ENCODE measurements at places on chromosomes 2 and 18.

DNA sequence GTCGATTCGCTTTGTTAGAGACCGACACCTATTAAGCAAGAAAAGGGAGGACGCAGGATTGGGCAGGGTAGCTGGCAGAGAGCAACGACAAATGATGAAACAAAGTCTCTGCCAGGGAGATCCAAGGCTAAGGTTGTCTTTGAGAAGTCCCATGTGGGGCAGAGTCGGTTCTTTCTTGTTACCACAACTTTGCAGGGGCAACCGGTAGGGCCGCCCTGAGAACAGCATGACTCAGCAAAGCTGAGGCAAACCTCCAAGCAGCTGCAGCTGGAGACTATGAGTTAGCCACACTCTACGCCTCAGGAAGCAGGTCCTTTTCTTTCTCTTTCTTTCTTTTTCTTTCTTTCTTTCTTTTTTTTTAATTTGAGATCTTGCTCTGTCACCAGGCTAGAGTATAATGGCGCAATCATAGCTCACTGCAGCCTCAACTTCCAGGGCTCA is 452.3 kb upstream of the ID2 start:
- DNase-seq: peak; percentile 87

GRCh38 chr2:85920810-85921545 is 32.2 kb upstream of the ST3GAL5 start:
- peak; percentile 34 for DNase-seq

DNA sequence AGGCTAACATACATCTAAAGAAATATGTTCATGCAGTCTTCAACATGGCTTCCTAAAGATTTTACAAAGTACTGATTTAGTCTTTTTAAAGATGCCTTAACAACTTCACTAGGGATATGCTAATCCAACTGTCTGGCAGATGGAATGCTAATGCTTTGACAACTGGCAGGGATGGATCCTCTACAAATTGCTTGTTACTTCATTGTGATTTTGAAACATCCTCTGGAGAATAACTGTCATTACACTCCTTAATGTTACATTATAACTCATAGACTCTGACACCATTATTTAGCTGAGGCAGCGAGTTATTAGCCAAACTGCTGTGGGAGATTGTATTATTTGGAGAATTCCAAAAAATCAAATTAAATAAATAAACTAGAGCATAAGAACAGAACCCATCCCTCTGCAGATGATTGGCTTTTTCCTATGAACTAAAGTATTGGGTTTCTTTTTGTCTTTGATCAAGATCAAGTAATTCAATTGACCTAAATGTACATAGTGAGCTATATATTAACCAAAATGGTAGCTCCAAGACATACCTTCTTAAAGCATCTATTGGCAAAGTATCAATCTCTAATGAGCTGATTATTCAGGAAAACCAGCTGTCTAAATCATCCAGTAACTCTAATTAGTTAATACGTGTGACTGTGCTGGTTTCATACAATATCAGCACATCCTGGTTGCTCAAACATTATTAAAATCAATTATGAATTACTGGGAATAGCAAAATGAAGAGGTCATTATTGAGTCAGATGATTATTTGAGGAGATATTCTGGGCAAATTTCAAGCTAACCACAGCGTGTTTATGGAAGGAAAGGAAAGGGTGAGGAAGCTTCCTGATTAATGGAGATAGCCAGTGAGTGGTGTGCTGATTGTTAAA is 321.3 kb upstream of the TFPI start:
- DNase-seq: peak; percentile 17

- DNase-seq: no peak
Measured at GRCh38 chr2:94769733-94770132, 101.5 kb upstream of the TEKT4 start.

DNA sequence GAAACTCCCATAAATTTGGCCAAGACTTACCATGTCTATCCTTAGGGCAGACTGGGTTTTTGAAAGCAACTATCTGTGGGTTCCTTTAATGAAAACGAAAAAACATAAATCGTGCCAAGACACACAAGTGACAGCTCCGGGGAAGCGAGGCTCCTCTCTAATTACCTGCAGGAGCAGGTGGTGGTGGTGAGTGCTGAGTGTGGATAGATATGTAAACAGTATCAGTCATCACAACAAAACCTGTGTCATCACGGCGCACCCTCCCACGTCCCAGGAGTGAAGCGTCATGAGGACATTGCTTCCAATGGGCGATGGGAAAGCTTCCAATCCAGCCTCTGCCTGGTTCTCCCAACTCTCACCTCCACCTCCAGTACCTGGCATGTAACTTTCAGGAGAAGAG is 31.3 kb downstream of the ACKR3 start:
- DNase-seq: no peak

DNA sequence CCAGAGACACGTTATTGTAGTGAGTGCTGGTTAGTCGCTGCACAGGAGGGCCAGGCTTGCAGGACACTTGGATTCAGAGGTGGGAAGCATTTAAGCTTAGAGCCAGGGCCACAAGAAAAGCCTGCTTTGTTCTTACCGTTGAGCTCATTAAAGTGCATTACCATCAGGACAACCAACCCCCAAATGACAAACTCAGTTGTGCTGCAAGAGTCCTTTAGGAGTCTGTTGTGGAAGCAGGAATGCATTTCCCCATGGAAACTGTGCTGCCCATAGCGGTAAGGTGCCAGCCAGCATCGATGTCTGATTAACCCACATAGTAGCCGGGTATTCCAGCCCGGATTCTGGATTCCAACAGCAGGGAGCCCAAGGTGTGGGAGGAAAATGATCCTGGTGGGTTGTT is 23.4 kb upstream of the REEP1 start:
- DNase-seq: no peak

- no peak for DNase-seq
Measured at GRCh38 chr2:103166456-103167324, 404.9 kb downstream of the TMEM182 start.

GRCh38 chr2:57598551-57598950 is 448.1 kb upstream of the VRK2 start:
- no peak for DNase-seq

DNA sequence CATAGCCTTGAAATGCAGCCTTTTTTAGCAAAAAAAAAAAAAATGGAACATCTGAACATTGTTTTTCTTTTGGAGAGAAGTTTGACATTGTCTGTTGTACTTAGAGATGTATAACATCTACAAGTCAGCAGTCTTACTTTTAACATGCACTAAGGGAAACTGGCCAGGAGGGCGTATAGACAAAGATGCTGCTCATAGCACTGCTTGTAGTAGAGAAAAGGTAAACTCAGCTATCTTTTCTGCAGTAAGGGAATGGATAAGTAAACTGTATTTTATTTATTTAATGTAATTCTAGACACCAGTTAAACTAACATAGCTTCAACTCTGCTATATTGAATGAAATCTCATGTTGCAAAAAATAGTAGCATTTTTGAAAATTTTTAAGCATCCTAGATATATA is 489.6 kb downstream of the PTPRM start:
- DNase-seq: no peak

GRCh38 chr18:69326094-69326493 is 74.6 kb upstream of the DOK6 start:
- DNase-seq: no peak

GRCh38 chr2:127421116-127421800 is 3.0 kb downstream of the PROC start:
- DNase-seq: no peak

DNA sequence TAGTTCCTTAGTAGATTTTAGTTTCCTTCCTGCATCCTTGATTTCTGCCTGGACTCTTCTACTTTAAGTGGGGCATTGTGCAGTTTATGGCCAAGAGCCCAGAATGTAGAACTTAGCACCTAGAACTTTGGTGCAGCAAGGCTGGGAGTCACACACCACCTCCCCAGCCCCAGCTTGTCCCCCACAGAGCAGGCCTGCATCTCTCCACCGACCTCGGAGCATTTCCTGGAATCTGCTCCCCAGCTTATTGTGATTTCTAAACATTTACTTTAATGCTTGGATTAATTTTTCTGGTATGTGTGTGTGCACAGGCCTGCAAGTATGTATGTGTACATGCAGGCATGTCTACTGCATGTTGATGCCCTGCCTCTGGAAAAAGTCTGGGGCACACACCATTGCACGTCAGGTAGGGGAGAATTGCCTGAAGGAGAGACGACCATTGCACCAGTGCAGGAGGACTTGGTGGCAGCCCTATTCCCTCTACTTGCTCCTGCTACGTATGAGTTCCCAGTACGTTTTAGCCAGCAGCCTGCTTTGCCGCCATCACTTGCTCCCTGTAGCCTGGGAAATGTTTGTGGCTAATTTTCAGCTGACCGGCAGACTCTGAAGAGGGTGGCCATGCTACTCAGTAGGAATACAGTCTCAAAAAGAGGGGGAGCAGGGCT is 419.9 kb upstream of the HS6ST1 start:
- no peak for DNase-seq

DNA sequence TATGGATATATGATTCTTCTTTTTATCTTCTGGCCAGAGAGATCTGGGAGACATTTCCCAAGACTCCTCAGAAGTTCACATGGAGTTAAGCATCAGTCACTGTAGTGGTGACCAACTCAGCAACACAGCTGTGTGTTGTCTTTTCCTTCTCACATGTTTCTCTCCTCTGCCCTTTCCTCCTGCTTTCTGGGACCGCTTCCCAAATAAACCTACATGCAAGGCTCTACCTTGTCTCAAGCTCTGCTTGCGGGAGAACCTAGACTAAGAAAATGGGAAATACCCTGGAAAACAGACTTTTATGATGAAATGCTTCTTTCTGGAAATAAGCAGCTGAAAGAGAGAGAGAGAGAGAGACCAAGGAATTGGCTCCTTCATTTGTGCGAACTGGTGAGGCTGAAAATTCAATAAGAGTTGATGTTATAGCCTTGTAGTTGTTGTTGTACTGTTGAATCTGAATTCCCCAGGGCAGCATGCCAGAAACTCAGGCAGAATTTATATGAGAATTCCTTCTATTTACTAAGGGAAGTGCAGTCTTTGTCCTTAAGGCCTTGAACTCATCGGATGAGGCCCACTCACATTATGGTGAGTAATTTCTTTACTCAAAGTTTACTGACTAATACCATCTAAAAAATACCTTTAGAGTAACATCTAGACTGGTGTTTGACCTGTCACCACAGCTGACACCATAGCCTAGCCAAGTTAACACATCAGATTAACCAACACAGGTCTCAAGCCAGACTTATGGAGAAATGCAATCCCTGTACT is 22.7 kb upstream of the DSC1 start:
- DNase-seq: no peak

GRCh38 chr2:16817305-16818202 is 151.9 kb upstream of the CYRIA start:
- DNase-seq: no peak

- no peak for DNase-seq
Measured at GRCh38 chr2:230429513-230429912, 13.5 kb downstream of the SP100 start.

DNA sequence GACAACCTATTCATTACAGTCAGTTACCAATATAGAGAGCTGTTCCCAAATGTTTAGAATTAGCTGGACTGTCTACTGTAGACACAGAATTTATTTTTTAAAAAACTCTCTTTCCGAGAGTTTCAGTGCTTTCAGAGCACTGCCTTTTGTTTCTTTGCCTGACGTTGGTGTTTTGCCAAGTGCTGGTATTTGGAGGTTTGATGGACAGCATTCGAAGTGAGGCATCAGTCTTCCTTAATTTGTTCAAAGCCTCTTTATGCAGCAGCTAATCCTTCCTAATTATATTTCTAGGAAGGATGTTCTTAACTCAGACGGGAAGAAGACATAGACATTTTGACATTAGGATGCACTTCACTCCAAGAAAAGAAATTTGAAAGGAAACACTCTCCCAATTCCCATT is 83.2 kb downstream of the LTBP1 start:
- DNase-seq: no peak

GRCh38 chr2:156563994-156564753 is 128.0 kb downstream of the GPD2 start:
- no peak for DNase-seq

DNA sequence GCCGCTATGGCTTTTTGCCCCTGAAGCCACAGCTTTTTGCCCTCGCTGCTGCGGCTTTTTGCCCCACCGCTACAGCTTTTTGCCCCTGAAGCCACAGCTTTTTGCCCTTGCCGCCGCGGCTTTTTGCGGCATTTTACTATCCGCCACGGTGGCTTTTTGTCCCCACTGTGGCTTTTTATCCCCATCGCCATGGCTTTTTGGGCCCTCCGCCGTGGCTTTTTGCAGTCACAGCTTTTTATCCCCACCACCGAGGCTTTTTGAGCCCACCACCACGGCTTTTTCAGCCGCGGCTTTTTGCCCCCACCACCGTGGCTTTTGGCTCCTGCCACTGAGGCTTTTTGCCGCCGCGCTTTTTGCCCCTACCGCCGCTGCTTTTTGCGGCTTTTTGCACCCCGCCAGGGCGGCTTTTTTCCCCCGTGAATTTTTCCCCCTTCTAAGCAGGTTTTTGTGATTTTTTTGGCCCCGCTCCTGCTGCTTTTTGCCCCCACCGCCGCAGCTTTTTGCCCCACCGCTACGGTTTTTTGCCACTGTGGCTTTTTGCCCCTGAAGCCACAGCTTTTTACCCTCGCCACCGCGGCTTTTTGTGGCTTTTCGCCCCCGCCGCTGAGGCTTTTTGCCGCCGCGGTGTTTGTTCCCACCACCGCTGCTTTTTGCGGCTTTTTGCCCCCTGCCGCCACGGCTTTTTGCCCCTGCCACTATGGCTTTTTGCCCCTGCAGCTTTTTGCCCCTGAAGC is 2797.2 kb upstream of the TEKT4 start:
- DNase-seq: no peak

- DNase-seq: no peak
Measured at GRCh38 chr18:3526421-3527354, 76.7 kb downstream of the TGIF1 start.

GRCh38 chr2:42935692-42936671 is 143.6 kb upstream of the HAAO start:
- peak; percentile 46 for DNase-seq

DNA sequence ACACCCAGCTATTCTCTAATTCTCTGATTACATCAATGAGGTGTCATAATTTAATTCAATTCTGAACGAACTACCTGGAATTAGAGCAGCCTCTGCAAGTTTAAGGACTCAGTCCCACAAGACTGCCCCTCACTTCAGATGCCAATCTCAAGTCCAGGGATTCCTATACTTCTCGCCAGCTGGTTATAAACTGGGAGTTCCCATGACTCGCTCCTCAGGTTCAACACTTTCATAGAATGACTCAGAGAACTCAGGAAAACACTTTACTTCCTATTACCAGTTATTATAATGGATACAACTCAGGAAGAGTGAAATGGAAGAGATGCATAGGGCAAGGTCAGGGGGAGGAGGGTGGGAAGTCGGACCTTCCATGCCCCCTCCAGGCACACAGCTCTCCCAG is 112.3 kb upstream of the ATP5MC3 start:
- peak; percentile 2 for DNase-seq

GRCh38 chr2:209613649-209614305 is 157.9 kb upstream of the UNC80 start:
- DNase-seq: no peak
